ENCODE measurements at places on chromosomes 2 and 18. TPM values are rescaled to one million over a fixed set of nuclear protein-coding genes. Genes with fewer than 3 reads are reported as not detected.

The REEP1 gene
- total RNA-seq: under 0.01 TPM

The INO80B gene
- 14.5 TPM for total RNA-seq

The VRK2 gene
- total RNA-seq: 49.1 TPM

The ABCG5 gene
- not detected for total RNA-seq

The TUBA4B gene
- not detected for total RNA-seq

The IL1B gene
- total RNA-seq: 257 TPM

The GTF2A1L gene
- total RNA-seq: not detected

The DLX2 gene
- total RNA-seq: 0.28 TPM

The RGPD6 gene
- 49.1 TPM for total RNA-seq

The NETO1 gene
- total RNA-seq: not detected

The CXCR1 gene
- not detected for total RNA-seq

The CCDC141 gene
- not detected for total RNA-seq

The MAL gene
- 4.1 TPM for total RNA-seq

The KCNG2 gene
- not detected for total RNA-seq

The TEKT4 gene
- total RNA-seq: not detected

The SUCLG1 gene
- total RNA-seq: 44.4 TPM

The ARHGEF4 gene
- total RNA-seq: 81.4 TPM

The REG1B gene
- total RNA-seq: not detected

The PLEKHH2 gene
- 0.43 TPM for total RNA-seq

The RNF181 gene
- 222 TPM for total RNA-seq

The RND3 gene
- total RNA-seq: 354 TPM

The CENPA gene
- 0.07 TPM for total RNA-seq

The DPP4 gene
- total RNA-seq: 5.5 TPM

The SUPT7L gene
- total RNA-seq: 14.7 TPM

The CHRND gene
- not detected for total RNA-seq

The C2orf78 gene
- total RNA-seq: not detected

The RIT2 gene
- not detected for total RNA-seq

The EGR4 gene
- not detected for total RNA-seq

The GNAL gene
- 17.1 TPM for total RNA-seq

The PIGN gene
- total RNA-seq: 55.5 TPM

The LRATD1 gene
- total RNA-seq: 27.0 TPM

The NPAS2 gene
- total RNA-seq: 17.8 TPM

The ALK gene
- 0.14 TPM for total RNA-seq

The LIMS3 gene
- 3.1 TPM for total RNA-seq

The CIB4 gene
- total RNA-seq: not detected

The PKDCC gene
- 0.34 TPM for total RNA-seq

The NT5DC4 gene
- 0.07 TPM for total RNA-seq

The UGT1A8 gene
- total RNA-seq: 0.14 TPM
